ENCODE measurements at places on chromosomes 12 and 14. TPM values are rescaled to one million over a fixed set of nuclear protein-coding genes. Genes with fewer than 3 reads are reported as not detected.

DNA sequence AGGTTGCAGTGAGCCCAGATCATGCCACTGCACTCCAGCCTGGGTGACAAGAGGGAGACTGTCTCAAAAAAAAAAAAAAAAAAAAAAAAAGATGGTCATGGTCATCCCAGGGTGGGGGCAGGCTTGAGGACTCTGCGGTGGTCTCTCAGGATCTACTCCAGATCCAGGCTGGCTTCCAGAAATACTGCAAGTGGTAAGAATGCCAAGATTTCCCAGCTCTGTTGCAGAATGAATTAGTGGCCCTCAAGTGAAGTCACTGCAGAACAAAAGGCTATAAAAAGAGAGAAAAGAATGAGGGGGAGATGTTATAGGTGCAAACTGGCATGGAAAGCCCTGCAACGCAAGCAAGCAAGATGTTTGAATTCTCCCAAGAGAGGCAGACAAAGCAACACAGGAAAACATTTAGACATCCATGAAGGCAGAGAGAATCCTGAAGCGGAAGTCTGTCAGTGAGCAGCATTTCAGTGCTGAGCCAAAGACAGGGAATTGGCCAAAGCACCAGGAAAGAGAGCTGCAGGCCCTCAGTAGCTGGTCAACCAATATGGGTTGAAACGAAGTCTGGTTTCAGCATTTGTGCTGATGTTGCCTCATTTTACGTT, 31.9 kb upstream of the ETFBKMT start:
- no peak for DNase-seq

Gene EFS
- total RNA-seq, result not detected

DNA sequence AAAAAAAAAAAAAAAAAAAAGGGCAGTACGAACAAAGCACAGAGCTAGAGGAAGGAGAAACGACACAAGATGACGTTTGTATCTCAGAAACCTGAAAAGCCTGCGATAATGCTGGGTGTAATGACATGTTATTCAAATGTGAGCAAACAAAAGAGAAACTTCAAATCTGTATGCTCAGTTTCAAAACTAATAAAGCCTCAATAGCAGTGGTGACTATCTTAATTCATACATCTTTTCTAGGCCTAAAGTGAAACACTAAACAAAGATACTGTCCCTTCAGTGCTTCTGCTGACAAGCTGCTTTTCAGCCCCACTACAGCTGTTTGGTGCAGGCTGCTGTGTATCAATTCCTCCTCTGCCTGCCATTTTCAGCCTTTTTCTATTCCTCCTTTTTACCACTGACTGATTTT, 15.8 kb downstream of the ITPR2 start:
- no peak for DNase-seq

Gene LMNTD1
- total RNA-seq, result not detected

- DNase-seq, result peak; percentile 25
Observed at GRCh38 chr14:23020143-23021128, 10.5 kb upstream of the C14orf93 start.

GRCh38 chr14:106129274-106129673, 602.9 kb downstream of the TMEM121 start:
- DNase-seq, result peak; percentile 46

DNA sequence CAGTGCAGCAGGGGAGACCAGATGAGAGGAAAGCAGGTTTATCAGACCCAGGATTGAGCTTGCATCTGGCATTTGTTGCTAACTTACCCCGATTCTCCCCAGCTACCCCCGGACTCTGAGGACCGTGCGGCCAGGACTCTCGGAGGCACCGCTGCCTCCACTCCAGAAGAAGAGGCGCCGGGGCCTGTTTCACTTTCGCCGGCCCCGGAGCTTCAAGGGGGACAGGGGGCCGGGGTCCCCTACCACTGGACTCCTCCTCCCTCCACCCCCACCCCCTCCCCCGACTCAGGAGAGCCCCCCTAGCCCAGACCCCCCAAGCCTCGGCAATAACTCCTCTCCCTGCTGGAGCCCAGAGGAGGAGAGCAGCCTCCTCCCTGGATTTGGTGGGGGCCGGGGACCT, 6.5 kb upstream of the CPNE6 start:
- DNase-seq, result no peak

- DNase-seq, result no peak
Observed at GRCh38 chr12:27178723-27179399, 65.2 kb upstream of the STK38L start.

DNA sequence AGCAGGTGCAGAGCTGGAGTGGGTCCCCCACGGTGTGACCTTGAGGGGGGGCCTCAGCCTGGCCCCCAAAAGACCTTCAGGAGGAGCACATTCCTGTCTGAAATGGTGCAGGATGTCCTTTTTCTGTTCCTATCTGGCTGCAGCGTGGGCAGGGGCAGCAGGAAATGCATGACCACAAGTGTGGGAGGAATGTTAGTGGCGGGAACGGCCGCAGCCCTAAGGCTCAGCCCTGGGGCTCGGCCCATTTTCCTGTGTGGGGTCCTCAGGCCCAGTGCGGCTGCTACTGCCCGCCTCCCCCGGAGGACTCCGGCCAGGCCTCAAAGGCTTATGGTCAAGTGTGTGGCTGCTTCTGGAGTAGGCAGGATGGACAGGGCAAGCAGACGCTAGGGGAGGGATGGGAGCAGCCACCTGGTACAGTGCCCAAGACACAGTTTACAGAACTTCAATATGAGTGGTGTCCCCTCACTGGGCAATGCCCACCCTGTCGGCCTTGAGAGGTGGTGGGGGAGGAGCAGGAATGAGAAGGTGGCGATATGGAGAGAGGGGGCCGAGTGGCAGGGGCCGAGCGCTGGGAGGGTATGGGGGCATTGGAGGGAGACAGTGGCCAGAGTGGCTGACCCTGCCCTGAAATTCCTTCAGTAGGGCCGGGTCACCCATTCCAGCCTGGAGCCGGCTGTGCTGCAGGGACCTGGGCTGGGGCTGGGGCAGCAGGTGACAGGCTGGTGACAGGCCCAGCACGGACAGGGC, 137.4 kb downstream of the CALM1 start:
- peak; percentile 7 for DNase-seq

GRCh38 chr12:41049033-41049432, 139.1 kb upstream of the PDZRN4 start:
- no peak for DNase-seq
